ENCODE measurements at places on chromosomes 1 and 21.

DNA sequence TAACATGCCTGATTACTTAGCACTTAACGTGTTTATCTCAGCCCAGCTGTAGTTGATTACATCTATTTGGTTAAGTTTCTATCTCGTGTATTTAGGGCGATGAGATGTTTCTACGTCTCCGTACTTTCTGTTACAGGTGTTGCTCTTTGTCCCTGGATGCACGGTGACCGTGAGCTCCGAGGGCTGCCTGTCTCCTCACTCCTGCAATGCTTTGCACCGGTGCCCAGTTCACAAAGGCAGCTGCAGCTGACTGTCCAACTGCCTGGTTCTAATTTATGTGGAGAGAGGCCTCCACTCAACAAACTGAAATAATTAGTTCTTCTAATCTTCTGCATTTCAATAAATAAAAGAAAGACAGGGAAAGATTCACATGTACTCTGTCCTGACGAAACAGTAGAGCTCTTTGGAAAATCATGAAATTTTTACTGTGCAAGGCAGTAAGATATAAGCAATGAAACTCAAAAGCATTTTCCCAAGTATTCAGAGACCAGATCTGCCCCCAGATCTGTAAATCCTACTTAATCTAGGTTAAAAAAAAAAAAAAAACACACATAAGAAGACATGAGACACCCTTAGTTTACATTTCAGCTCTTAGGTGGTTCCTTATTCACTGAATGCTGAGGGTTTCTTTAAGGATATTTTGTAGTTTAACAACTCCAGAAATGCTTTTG is 108.2 kb downstream of the TGFBR3 start:
- no peak for DNase-seq

- no peak for DNase-seq
Observed at GRCh38 chr1:43464681-43465504, 11.2 kb upstream of the HYI start.

DNA sequence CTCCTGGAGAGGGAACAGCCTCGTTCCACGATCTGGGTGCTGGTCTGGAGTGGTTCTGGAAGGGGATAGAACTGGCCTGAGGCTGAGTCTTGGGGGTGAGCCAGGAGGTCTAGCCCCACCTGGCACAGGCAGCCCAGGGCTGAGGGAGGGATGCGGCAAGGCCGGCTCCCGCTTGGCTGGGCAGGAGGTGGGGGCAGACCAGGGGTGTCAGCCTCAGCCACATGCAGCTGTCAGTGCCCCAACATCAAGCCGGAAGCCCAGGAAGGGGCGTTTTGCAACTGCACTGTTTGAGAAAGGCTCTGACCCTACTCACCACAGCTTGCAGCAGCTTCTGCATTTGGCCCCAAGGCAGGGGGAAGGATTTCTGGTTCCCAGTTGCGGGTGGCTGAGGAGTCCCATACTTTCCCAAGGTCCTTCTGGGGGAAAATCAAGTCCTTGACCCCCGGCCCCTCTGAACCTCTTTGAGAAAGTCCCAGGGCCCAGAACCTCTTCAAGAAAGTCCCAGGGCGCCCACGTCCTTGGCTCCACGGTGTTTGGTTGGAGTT is 2.0 kb downstream of the EFHD2 start:
- no peak for DNase-seq

- no peak for DNase-seq
Observed at GRCh38 chr1:13576926-13577325, 6.7 kb upstream of the PDPN start.
